MG63 (cell line): ENCODE measurements at places on chromosomes 16 and 17.

DNA sequence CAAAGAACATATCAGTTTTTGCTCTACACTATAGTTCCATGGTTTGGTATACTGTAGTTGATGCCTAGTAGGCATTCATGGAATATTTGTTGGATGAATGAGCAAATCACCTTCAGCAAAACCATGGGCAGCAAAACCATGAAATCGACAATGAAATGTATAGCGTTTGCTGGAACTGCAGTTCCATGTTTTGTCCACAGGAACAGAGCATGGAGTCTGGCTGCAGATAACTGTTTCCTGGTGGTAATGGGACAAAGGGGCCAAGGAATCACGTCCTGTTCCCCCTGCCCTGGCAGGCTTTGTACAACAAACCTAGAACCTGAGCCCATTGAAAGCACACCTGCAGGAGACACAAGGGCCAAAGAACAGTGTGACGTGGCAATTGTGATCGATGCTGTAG lies 101.1 kb downstream of the USP31 start:
- no peak for DNase-seq

GRCh38 chr17:50346313-50347116 lies 589 bp downstream of the XYLT2 start:
- peak; percentile 61 for DNase-seq

DNA sequence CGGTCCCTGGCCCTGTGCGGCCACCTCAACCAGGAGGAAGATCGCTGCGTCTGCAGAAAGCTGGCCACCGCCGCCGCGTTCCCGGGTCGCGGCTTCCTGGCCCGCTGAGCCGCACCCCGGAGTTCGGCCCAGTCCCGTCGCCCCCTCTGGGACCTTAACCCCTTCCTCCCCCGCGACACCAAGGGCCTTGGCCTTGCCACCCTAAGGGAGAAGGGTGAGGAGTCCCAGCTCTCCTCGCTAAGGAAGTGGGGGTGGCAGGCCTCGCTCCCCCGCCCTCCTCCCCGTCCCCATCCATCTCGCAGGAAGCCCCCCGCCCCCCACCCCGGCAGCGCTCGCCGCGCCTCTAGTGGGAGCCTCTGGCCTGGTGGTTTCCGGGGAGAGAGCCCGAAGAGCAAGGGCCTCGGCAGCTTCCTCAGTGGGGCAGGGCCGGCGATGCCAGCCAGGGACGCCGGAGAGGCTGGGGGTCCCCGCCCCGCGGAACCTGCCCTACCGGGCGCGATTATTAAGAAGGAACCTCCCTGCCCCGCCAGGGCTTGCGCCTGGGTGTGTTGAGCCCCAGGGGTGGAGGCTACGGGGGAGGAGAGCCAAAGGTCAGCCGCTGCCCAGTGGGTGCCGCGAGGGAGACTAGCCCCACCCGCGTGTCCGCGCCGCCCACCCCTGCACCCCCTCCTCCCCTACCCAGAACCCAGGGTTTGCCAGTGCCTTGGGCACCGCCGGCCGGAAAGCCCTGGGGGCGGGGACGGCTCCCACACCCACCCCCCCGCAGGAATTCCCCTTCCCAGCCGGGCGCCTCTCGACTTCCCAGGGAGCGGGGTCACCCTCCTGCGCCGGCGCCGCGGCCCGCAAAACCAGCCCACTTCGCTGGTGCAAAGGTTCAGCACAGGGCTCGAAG lies 6.8 kb downstream of the CBX4 start:
- DNase-seq, result no peak

DNA sequence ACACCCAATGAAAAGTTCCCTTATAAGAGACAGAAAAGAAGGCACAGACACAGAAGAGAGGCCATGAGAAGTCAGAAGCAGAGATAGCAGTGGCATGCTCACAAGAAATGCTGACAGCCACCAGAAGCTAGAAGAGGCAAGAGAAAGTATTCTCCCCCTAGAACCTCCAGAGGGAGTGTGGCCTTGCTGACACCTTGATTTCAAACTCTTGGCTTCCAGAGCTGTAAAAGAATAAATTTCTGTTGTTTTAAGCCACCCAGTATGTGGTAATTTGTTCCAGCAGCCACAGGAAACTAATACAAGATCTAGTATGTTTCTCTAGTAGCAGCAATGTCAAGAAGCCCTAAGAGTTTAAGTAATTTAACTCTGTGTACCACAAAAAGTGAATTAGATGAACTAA lies 87.2 kb upstream of the NOG start:
- no peak for DNase-seq

DNA sequence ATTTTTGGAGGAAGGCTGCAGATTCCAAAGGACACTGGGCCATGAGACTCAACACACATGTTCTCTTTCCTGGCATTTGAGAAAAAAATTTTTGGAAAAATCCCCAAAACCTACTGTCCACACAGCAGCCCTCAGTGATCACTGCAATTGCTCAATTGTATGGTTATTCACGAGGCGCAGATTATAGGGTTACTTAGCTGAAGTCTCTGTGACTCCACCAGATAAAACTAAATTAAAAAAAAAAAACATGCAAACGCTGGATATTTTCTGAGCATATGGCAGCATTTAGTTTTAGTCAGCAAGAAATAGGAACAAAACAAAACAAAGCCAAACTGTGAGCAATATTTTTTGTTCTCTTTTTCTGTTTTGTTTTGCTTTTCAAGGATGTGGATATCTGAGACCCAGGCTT lies 83.8 kb upstream of the FAM20A start:
- no peak for DNase-seq

DNA sequence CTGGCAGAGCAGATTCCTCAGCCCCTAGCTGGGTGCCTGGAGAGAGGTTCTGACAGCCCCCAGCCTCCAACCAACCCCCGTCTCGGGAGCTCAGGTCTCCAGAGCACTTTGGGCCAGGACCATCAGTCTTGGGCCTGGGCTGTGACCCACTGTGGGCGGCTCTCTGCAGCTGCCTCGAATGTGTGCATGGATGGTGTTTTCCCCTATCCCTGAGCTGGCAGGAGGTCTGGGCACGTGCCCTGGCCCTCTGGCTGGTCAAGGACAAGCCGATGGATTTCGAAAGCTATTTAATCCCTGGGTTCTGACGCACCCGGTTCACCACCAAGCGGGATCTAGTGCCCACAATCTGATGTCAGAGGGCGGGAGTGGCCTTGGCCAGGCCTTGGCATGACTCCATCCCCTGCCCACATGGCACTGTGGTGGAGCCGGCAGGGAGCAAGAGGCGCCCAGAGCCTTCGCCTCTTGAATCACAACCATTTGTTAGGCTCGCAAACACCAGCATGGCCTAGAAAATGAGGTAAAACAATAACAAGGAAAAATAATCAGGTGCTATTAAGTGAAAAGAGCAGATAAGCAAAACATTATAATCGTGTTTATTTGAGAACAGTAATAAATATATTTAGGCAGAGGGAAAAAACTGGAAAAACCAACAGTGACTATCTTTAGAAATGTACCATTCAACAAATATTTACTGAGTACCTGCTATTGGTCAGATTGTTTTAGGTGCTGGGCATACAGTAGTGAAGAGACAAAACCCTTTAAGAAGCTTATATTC lies 69.3 kb upstream of the TOB1 start:
- peak; percentile 98 for DNase-seq
